Activated CD4-positive, alpha-beta T cell treated with anti-CD3 and anti-CD28 coated beads, Interleukin-2, amount 50 U/mL, for 4 hours (primary cell): ENCODE measurements at places on chromosomes 6 and 20.
A peak's percentile ranks its signal among the peaks of the same experiment; 100 is the strongest.

DNA sequence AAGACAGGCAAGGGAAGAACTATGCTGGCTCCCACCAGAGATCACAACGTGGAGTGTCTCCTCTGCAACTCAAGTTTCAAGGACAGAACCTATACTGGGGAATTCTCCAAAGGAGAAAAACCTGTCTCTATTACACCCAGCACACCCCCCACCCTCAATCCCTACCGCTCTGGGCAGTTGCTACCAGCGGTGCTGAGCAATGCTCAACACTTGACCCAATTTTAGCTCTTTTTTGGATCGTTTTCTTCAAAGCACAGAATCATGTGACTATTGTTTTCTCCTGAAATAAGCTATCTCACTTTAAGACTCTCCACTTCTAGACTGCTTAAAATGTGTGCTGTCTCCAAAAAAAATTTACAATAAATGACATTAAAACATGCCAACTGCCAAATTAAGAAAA, 23.3 kb downstream of the MAP7 start:
- no peak for DNase-seq

DNA sequence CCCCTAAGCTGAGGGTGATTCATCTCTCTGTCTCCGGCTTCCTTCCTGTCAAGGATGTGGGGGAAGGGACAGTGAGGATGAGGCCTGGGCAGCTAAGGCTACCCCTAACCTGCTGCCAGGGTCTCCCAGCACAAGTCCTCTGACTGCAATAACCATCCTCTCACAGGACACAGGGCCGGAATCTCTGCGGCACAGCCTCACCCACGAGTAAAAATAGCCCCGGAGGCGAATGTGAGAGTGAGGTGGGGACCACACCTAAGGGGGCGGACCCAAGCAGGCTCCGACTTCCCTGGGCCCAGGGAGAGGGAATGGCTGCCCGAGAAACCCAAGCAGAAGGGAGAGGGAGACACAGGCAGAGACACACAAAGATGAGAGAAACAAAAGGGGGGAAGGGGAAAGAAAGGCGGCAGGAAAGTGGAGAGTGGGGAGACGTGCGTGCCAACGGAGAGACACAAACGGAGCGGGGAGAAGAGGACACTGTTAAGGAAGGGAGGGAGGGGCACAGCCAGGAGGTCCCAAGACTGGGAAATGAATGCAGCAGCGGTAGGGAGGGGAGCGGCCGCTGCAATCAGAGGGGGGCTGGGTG, 1.4 kb downstream of the CLIC1 start:
- peak; percentile 33 for DNase-seq

GRCh38 chr6:168201383-168201782, 118.2 kb downstream of the DACT2 start:
- DNase-seq, result no peak

DNA sequence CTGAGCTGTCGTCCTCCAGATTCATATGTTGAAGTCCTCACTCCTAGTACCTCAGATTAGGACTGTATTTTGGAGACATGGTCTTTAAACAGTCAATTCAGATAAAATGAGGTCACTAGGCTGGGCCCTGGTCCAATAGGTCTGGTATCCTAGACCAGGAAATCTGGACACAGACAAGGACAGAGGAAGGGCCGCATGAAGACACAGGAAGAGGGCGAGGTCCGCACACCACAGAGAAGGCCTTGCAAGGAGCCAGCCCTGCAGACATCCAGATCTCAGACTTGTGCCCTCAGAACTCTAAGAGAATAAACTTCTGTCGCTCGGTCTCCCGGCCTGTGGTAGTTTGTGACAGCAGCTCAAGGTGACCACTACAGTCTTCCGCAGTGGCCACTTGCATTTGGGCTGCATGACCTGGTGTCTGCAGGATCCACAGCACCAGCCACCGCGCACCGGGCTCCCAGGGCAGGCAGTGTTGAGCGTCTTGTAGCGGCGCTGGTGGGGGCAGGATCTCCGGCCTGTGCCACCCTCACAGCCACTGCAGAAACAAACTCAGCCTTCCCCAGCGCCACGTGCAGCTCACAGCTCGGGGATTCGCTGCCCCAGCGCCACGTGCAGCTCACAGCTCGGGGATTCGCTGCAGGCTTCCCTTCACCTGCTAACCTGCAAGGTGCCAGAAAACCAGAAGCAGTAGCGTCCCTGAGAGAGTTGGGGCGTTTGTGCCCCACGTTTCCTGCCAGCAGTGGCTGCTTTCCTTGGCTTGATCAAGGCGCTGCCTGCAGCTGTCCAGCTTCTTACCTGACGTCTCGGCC, 6.0 kb upstream of the RBM38 start:
- no peak for DNase-seq

- DNase-seq, result no peak
Observed at GRCh38 chr20:3239867-3240775, 1.1 kb upstream of the SLC4A11 start.

GRCh38 chr6:6891125-6891721, 216.5 kb upstream of the RREB1 start:
- no peak for DNase-seq

DNA sequence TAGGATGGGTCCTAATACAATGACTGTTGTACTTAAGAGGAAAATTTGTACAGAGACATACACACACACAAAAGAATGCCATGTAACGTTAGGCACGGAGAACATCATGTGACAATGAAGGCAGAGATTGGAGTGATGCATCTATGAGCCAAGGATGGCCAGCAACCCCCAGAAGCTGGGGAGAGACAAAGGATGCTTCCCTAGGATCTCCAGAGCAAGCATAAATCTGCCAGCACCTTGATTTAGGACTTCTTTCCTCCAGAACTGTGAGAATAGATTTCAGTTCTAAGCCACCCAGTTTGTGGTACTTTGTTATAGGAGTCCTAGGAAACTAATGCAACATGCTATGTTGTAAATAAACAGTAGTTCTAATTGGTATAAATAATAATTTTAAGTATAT, 25.0 kb downstream of the EYA4 start:
- DNase-seq, result no peak

DNA sequence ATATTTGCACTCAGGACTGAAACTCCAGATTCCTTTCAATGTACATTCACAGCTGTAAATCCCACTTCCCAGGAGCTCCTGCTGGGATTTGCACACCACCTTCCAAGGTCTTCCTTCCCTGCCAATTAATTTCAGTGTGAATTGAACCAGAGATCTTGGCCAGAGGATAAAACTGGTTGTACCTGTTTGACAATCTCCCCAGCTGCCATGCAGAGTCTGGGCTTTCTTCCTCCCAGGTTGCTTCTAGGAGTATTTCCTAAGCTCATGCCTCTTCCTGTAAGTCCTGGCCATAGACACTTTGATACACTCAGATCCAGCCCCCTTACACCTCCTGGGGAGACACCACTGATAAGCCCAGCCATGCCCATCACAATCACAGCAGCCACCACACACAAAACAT, 15.6 kb downstream of the MAFB start:
- DNase-seq, result no peak

GRCh38 chr20:19549896-19550295, 208.2 kb upstream of the RIN2 start:
- no peak for DNase-seq
